ENCODE measurements at places on chromosomes 2 and 18.

DNA sequence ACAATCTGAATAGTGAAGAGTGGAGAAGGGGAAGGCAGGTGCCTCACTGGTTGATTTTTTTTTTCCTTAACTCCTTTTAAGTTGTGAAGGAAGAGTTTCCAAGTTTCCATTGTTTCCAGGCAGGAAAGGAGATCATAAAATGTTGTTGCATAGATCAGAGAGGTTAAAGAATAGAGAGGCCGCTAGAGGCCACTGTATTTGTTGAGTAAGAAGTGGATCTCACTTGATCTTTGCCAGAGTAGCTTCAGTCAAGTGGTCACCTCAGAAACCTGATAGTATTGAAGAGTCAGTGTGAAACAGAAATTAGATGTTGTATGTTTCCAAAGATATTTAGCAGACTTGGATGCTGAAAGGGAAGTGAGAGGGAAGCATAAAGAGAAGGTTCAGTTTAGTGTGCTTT, 17.6 kb downstream of the CTNNA2 start:
- DNase-seq, result no peak

DNA sequence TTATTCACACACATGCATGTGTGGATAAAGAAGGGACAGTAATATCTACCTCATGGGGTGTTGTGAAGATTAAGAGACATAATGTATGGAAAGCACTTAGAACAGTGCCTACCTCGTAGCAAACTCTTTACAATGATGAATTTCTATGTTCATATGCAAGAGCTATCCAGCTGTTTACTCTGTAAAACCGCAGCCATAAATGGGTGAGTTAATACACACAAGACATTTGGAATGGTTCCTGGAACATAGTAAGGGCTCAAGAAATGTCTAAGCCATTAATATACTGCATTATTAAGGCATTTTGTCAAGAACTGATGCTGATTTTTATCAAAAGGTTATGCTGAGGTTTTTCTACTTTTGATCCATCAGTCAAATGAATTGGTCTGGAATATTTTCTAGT, 1076.2 kb downstream of the TSN start:
- no peak for DNase-seq

- DNase-seq, result no peak
These were observed 1.9 kb downstream of the YES1 start for GRCh38 chr18:809985-810642.

DNA sequence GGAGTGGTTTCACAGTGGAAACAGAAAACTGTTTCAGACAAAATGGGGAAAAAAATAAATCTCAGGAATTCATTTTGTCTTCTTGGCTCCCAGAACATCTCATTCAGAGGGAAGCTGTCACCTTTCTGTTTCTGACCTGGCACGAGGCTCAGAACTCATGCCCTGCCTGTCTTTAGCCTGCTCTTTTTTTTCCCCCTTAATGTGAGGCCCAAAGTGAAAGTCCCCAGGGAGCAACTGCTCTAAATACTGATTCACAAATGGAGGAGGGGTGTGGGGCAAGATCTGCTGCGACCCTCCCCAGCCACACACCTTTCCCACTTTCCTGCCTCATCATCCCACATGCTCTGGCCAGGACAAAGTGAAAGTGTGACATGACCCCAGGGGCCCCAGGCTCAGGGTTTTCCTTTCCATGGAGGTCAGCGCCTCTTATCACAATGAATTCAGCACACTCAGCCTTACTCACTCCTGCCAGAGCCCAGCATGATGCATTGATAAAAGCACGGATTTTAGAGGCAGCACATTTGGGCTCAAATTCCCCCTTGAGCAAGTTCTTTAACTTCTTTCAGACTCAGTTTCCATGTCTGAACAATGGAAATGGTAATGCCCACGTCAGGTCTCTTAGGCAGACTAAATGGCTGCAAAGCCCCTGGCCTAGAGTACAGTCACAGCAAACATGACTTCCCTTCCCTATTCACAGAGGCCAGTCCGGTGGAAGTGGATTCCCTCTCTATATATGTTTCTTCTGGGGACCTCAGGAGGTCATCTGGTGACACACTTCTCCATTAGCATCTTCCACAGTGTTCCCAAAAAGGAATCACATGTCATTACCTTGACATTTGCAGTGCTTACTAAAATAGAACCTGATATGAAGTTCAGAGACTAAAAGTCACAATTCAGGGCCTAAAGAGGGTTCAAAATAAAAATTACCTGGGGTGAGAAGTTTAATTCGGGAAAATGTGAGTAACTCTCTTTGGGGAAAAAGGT, 55.3 kb upstream of the TMEM163 start:
- DNase-seq, result no peak

DNA sequence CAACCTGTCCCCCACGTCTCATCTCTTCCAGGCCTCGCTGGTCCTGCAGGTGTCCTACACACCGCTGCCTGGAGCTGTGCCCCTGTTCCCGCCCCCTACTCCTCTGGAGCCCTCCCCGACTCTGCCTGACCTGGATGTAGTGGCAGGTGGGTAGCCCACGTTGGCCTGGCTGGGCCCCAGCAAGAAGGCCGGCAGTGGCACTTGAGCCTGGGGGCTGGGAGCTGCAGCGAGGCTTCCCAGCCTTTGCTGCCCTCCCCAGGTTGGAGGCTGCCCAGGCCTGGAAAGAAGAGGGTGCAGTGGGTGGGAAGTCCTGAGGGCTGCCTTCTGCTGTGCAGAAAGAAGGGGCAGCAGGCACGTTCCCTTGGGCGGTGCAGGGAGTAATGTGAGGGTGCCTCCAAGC, 58.4 kb downstream of the DYSF start:
- no peak for DNase-seq

GRCh38 chr2:85958731-85959130, 69.9 kb upstream of the ST3GAL5 start:
- DNase-seq, result no peak

DNA sequence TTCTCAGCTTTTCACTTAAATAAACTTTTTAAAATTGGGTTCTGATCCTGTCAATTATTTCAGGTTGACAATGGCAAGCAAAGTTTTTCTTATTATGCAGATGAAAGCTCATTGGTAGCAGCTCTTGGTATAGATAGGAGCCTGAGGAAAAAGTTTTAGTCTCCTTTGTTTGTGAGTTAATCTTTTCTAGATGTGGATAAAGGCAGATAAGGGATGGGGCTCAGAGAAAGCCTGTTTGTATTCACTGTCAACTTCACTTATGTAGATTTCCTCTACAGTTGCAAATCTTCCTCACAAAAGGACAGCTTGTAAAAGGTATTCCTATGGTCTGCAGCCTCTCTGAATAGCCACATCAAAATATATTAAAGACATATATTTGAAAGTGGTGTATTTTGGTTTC, 224.5 kb upstream of the SPOPL start:
- DNase-seq, result no peak

DNA sequence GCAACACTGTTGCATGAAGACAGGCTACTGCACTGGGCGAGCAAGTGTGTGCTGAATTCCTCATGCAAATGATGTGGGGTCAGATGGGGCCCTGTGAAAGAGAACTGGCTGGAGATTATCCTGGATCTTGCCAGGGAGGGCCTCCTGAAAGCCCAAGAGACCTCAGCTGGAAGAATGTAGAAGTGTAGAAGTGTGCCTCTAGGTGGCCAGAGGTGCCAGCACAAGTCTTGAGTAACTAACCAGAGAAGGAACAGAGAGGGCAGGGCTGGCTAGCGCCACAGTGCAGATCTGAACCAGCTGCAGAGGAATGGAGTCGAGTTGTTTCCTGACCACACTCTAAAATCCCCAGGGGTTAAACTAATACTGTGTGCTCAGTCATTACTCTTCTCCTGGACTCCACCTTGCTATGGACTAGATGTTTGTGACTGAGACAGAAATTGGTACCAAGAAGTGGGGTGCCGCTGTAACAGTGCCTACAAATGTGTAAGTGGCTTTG, 399.3 kb downstream of the LRATD1 start:
- DNase-seq, result no peak

- no peak for DNase-seq
These were observed 24.6 kb upstream of the KCMF1 start for GRCh38 chr2:84946204-84947009.

DNA sequence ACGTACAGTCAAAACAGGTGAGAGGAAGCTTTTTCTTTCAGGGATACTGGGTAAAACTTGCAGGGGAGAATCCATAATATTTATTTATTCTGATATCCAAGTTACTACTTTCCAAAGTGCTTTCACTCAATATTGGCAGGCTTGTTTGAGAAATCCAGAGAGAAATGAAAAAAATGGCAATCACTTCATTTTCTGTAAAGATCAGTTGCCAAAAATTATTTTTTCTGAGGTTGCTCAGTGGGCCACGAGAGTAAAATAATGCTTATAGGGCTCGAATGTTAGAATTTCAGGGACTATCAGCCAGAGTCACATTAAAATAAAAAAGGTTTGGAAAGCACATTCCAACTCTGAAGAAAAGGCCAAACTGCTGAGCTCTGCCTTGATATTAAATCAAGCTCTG, 324.6 kb upstream of the RND3 start:
- no peak for DNase-seq

DNA sequence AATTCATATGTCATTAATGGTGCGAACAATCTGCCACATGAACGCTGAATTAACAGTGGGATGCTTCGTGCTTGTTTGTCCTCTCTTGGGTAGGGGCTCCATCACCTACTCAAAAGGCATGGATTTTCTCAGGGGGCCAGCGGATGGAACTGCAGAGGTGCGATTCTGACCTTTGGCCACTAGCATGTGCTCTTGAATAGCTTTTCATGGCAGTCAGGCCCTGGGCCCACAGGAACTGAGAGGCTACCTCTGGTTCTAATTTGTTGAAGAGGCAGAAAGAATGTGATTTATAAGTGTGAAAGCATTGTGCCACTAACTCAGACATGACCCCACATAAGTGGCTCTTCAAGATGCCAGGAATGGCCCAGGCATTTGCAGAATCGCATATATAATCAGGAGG, 283.2 kb downstream of the INSIG2 start:
- no peak for DNase-seq

Data from sciatic nerve (tissue), 2 donors.